GM19239 (cell line): ENCODE measurements at places on chromosomes 7 and 10.

GRCh38 chr7:100812729-100813128 lies 14.6 kb downstream of the EPHB4 start:
- no peak for DNase-seq

DNA sequence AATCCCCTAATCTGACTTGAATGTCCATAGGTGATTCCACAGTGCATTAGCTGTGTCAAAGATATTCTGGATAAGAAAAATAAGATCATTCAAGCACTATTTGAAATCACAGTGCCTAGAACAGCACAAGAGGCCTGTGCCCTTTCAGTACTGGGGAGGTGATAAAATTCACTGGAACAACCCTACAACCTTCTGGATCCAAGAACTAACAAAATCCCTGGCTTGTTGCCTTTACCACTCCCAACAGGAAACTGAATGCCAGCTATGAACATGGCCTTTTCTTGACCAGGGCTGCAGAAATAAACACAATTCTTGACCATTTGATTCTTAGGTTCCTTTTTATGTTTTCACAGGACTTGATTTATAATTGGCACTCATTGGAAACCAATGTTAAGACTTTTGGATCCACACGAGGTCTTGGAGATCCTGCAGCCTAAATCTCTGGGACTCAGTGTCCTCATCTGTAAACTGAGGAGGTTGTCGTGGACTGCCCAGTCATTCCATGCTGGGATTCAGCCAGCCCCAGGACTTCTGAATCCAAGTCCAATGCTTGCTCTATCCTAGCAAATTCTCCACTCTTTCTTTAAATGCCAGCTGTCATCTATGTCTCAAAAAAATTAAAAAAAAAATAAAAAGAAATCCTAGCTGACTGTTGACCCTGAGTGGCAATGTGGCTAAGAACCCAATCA lies 624.7 kb downstream of the KCNMA1 start:
- DNase-seq, result no peak

- DNase-seq, result no peak
Measured at GRCh38 chr10:12499076-12499986, 150.0 kb downstream of the CAMK1D start.

DNA sequence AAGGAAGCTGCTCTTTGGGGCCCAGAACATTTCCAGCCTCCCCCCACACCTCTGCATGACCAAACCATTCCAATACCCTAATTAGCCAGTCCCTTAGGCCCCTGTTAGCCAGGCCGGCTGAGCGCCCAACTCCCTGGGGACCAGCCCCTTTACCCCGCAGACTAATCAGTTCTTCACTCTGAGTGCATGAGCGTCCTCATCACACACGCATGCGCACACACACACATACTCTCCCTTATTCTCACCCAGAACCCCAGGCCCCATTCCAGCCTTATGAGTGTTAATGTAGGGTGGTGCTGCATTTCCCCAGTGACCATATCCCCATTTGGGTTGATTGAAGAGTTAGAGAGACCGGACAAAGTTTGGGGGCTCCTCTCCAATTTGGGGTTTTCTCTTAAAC lies 77.0 kb upstream of the SLF2 start:
- no peak for DNase-seq

- no peak for DNase-seq
Measured at GRCh38 chr10:31614611-31615010, 295.6 kb downstream of the ZEB1 start.

DNA sequence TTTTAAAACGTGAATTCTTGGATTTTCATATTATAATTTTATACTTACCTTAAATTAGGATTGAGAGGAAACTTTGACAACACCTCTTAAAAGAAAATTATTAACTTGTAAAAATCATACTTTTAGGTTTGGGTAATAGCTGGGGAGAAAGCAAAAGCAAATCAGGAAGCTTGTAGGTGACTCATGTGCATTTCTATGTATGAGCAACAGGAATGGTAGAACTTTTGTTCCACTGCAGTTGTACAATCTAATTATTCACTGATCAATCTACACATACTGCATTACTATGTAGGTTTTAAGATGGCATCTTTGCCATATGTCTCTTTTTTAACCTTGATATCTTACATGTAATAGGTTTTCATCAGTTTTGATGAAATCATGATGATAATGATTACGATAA lies 223.2 kb downstream of the PRKG1 start:
- DNase-seq, result no peak

DNA sequence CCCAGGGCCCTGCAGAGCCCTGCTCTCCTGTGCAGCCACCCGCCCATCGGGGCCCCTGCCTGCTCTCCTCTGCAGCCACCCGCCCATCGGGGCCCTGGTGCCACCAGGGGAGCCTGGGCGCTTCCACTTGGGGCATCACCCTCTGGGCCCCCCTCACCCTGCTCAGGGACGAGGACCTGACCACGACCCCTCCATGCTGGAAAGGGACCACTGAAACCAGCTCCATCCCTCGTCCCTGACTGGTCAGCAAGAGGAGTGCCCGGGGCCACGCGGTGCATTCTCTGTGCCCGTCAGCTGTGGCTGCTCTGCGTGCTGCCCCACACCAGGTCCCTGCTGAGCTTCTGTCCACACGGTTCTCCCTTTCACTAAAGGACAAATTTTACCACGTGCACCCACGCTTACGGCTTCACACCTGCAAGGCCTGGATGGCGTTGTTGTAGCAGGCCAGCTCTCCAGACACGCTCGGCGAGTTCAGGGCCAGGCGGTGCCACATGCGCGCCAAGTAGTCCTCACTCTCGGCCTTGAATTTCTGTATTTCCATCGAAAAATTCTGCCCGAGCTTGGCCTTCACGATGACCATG lies 57.6 kb downstream of the CFAP46 start:
- DNase-seq, result no peak

DNA sequence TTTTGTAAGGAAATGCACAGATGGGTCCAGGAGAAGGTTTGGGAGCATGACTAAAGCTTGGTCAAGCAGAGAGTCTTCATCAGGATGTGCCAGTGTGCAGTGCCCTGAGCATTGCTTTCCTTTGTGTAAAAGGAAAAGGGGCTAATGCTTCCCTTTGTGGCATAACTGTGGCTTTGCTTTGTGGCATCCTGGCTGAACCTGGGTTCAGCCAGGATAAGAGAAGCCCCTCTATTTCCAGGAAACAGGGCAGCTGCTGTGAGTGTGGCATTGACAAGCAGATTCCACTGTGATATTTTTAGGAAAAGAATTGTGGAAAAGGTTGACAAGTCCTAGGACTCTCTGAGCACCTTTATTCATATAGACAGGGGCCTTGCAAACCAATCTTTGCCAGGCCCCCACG lies 193.4 kb upstream of the CXCL12 start:
- no peak for DNase-seq

DNA sequence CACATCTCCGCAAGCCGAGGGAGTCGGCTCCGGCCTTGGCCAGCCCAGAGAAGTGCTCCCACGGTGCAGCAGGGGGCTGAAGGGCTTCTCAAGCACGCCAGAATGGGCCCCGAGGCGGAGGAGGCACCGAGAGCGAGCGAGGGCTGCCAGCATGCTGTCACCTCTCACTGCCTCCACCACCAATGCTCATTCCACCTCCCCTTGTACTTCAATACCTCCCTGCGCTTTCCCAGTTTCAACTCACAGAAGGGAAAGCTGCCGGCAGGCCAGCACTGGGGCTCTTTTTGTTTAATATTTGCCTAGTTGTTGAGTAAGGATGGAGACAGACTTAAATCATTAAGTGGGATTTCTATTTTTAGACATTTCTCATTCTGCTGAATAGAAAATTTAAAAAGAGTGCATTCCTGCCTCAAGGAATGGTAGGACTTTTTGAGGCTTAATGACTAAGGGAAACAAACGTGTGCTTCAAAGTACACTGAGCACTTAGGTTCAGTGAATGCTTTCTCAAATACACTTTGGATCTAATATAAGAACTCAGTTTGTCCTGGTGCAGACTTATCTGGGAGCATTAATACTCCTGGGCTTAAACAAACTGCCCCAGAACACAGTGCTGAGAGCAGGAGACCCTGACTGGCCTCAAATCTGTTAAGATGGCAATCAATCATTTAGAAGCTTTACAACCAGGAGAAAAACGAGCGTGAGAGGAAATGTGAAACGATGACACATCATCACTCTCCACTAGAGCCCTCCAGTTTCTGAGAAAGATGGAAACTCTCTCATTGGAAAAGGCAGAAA lies 131.2 kb downstream of the RALA start:
- DNase-seq, result no peak

- no peak for DNase-seq
Measured at GRCh38 chr7:96023387-96023786, 251.0 kb downstream of the DYNC1I1 start.

GRCh38 chr7:116075351-116076145 lies 45.0 kb upstream of the TFEC start:
- no peak for DNase-seq

GRCh38 chr10:35340975-35341374 lies 4.7 kb downstream of the CCNY start:
- no peak for DNase-seq

DNA sequence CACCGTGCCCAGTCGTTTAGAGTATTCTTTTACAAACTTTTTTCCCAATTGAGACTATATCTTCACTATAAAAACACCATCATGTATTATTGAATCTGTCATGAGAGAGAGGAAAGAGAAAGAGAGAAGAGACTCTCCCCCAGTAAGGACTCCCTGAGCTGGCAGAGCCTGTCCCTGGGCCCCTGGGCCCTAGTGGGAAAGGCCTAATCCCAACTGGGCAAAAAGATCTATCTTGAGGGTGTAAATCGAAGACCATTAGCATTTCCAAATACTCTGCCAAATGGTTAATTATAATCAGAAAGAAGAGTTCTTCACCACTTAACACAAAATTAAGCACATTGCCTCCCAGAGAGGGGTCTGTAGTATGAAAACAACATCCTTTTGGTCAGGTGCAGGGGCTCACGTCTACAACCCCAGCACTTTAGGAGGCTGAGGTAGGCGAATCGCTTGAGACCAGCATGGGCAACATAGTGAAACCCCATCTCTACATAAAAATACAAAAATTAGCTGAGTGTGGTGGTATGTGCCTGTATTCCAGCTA lies 108.2 kb downstream of the SKIDA1 start:
- no peak for DNase-seq

DNA sequence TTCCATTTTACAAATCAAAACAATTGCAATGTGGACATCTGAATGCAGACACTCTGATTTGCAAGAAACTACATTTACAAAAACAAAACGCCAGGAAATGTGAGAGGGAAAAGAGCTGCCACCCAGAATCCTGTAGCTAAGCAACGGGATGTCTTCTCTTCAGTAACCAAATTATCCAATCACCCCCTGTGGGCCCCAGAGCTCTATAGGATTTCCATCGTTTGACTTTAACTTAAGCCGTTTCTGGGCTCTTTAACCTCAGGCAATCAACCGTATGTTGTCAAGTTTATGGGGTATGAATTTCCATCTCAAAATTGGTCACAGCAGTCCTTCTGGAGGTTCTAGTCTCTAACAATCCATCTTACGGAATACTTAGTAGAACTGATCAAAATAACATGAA lies 240.5 kb downstream of the ETV1 start:
- no peak for DNase-seq

GRCh38 chr10:75782463-75783248 lies 351.2 kb downstream of the LRMDA start:
- no peak for DNase-seq

DNA sequence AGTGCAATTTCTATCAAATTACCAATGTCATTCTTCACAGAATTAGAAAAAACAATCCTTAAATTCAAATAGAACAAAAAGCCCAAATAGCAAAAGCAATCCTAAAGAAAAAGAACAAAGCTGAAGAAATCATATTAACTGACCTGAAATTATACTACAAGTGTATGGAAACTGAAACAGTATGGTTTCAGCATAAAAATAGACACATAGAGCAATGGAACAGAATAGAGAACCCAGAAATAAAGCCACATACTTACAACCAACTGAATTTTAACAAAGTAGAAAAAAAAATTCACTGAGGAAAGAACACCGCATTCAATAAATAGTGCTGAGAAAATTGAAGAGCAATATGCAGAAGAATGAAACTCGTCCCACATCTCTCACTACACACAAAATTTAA lies 142.0 kb upstream of the CHRM2 start:
- no peak for DNase-seq

GRCh38 chr10:60298408-60299389 lies 91.0 kb downstream of the ANK3 start:
- DNase-seq, result no peak

DNA sequence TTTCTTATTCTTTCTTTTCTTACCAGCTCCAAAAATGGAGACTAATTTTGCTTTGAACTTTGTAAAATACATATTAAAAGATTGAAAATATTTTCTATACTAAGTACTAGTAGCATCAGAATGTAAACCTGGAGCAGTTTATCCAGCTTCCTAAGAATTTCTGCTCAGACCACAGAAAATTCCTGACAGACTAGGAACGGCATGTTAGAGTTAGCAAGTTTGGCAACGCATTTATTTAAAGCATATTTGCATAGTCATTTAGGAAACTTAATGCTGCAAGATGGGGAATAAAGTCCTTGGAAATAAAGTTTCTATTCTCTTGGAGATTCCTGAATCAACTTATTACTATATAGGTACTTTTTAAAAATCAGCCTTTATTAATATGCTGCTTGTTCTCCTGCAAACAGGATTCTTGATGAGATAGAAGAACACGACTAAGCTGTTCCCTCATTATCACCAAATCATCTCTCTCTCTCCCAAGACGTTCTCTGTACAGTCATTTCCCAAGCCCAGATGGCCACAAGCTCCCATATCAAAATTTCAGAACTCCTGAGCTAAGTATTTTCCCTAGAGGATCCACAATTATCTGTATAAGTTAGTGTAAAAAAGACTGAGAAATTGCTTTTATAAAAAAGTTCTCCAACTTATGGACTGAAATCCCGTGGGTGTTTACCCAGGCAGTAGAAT lies 305.8 kb upstream of the NEBL start:
- no peak for DNase-seq

- no peak for DNase-seq
Measured at GRCh38 chr10:59090817-59091622, 85.4 kb upstream of the PHYHIPL start.

GRCh38 chr10:86102031-86102430 lies 264.6 kb downstream of the GRID1 start:
- no peak for DNase-seq

DNA sequence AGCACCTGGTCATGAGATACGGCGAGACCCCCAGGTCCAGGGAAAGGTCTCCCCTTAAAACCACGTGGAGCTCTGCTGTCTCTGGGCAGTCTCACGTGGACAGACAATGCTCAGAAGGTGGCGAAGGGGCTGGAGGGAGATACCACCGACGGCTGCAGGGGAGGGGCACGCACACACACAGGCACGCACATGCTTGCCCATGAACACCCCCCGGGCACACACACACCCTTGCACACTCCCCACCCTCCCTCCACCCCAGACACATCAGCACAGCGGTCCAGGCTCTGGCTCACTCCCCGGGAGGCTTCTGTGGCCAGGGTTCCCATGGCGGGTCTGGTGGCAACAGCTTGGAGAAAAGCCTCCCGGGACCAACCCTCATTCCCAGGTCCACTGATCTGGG lies 52.4 kb upstream of the TNRC18 start:
- no peak for DNase-seq
